ENCODE measurements at places on chromosomes 5 and 9. TPM values are rescaled to one million over a fixed set of nuclear protein-coding genes. Genes with fewer than 3 reads are reported as not detected.

DNA sequence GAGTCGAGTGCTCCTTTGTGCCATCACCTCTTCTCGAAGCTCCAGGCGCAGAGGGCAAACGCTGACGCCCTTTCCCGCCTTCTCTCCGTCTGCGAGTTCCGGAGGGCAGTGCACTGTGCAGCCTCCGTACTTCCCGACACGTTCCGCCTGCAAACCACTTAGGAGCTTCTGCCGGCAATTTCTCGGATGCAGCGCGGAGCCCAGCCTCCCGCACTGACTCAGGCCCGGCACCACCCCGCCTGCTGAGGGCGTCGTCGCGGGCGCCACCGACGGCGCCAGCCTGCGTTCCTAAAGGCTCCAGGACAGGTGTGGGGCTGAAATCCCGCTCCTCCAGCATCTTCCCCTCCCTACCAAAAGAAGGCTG lies 9.3 kb upstream of the TRIM36 start:
- DNase-seq: peak; percentile 17

Gene SPAG8
- total RNA-seq: 0.95 TPM

Gene SPINK7
- total RNA-seq: not detected

GRCh38 chr5:112844489-112844888 lies 16.6 kb upstream of the SRP19 start:
- no peak for DNase-seq

DNA sequence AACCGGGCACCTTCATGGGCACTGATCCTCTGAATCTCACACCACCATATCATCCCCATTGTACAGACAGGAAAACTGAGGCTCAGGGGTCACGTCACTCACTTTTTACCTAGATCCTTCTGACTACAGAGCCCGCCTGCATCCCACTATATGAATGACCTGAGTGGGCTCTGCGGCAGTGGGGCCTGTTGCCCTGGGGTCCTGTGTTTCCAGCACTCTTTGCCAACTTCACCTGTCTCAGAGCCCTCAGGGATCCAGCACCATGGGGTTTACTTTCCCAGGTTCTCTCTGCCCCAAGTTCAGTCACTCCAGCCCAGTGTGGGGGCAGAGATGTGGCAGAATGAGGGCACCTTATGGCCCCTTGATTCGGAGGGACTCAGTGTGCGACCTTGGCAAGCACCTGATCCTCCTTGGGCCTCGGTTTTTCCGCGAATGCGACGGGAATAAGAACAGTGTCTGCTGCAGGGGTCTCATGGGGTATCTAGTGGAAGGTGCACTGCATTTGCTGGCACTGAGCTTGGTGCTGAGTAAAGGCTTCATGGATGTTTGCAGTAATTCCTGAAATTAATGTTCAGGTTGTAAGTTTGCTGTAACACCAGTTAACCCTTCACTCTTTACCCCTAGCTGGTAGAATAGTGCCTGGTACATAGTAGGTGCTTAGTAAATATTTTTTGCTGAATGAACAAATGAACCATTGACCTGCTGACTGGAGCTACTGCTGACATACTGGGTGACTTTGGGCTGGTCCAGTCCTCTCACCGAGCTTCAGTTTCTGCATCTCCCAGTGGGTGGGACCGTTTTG lies 47.1 kb upstream of the BOD1 start:
- no peak for DNase-seq

- DNase-seq: no peak
Observed at GRCh38 chr5:174567506-174568141, 156.8 kb upstream of the MSX2 start.

DNA sequence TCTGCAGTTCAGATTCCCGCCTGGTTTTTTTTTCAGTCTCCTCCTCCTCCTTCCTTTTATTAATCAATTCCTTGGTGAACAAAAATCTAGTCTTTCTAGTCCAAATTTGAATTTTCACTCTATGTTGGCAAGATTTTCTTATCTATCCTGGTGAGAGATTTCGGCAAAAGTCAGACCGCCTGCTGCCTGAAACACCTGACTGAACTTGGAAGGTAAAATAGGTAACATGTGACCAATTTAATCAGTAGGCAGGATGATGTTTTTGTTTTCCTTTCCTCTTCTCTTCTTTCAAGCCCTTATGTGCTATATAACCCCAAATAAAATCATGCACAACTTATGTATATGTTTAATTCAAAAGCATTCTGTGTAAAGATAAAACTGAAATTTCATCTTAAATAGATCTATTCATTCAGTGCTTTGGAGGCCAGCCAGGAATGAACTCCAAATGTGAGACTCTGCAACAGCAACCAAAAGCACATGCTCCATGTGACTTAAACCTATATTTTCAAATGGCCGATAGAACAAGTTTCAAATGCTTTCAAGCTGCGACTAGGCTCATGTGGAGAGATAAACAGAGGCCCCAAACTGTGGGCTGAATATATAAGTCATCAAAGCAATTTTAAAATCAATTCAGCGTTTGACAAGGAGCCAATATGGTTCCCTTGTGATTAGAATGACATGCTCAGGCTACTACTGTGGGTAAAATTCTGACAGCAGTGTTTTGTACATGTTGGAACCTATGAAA lies 100.4 kb upstream of the SEMA6A start:
- DNase-seq: no peak

GRCh38 chr5:171454549-171454948 lies 35.1 kb downstream of the FGF18 start:
- DNase-seq: no peak

DNA sequence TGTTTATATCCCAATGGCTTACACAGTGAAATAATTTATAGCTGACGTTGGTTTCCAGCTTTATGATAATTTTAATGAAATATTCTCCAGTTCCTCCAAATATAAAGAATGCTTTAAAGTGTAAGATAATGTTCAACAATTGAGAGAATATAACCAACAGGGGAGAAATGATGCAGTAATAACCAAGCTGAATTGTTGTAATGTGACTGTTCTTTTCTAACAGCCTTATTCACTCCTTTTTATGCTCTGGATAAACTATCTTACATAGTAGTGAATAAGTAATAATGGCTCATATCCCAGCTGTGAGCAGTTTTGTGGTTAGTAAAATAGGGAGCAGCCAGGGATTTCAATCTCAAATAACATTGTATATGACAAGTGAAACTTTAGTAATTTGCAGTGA lies 2348.7 kb upstream of the ACO1 start:
- DNase-seq: no peak

GRCh38 chr9:91930475-91930874 lies 19.6 kb downstream of the ROR2 start:
- DNase-seq: no peak

DNA sequence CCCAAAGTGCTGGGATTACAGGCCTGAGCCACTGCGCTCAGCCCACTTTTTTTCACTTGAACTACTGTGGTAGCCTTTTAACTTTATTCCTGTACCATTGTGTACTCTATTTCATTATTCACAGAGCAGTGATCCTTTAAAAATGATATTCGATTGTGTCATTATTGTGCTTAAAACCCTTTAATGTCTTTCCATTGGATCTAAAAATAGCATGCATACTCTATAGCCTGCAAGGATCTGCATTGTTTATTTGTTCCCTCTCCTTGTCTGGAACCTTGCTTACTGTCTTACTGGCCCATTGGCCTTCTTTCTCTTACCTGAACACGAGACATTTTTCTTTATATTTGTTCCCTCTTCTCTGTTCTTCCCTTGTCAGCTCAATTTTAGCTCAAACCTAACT lies 15.7 kb downstream of the GPBP1 start:
- no peak for DNase-seq

- no peak for DNase-seq
Observed at GRCh38 chr9:94631599-94631998, 7.7 kb downstream of the FBP1 start.

DNA sequence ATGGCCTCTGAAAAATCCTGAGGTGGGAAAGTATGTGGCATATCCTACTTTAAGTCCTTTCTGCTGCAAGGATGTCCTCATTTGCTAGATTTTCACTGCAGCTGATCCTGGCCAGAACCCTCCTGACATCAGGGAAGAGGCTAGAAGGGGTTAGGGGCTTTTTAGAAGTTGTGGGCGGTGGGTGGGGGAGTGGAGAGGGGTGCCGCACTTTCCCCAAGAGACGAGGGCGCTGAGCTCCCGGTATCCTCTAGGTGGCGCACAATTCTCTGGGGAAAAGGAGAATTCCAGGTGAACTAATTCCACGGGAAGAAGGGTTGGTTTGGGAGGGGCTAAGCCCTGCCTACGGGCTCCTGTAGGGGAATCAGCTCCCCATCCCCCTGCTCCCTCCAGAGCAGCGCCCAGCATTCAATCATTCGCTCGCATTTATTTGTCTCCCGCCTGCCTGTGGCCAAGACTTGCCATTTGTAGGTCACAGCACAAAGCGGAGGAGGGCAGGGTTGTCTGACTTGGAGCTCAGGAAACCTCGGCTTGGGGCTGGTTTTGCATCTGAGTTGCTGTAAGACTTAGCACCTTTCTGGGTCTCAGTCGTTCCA lies 42.9 kb upstream of the HAND1 start:
- DNase-seq: peak; percentile 30

Gene SYK
- total RNA-seq: 0.07 TPM

- DNase-seq: no peak
Observed at GRCh38 chr5:94693043-94693822, 74.8 kb downstream of the SLF1 start.

- no peak for DNase-seq
Observed at GRCh38 chr5:125411071-125411743, 664.8 kb upstream of the ZNF608 start.

Gene OR13D1
- total RNA-seq: not detected

Gene ZNF883
- 0.60 TPM for total RNA-seq

DNA sequence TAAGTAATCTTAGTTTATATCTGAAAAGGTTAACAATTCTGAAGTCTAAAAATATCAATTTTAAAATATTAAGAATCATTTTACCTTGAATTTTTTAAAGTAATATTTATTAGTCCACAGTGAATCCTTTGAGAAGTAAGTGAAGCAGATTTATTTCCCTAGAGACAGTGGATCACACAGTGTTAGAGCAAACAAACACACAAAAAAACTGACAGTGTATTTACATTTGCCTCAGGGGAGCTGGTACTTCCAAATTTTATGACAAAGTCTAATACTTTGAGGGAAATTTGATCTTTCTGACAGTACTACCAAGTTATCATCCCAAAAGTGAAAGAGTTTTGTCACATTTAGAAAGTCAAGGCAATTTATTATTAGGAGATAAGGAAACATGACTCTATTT lies 1750.6 kb upstream of the CDH9 start:
- DNase-seq: no peak

- DNase-seq: no peak
Observed at GRCh38 chr5:68730220-68730978, 363.4 kb upstream of the SLC30A5 start.

Gene CTSV
- 1.2 TPM for total RNA-seq

GRCh38 chr5:105956456-105957196 lies 1714.1 kb downstream of the EFNA5 start:
- no peak for DNase-seq

GRCh38 chr5:151897020-151897552 lies 27.6 kb downstream of the GLRA1 start:
- DNase-seq: no peak

Gene ADAMTS6
- total RNA-seq: 0.93 TPM

Gene SNX24
- total RNA-seq: 2.3 TPM

GRCh38 chr9:110142868-110143481 lies 65.0 kb downstream of the C9orf152 start:
- DNase-seq: peak; percentile 27

DNA sequence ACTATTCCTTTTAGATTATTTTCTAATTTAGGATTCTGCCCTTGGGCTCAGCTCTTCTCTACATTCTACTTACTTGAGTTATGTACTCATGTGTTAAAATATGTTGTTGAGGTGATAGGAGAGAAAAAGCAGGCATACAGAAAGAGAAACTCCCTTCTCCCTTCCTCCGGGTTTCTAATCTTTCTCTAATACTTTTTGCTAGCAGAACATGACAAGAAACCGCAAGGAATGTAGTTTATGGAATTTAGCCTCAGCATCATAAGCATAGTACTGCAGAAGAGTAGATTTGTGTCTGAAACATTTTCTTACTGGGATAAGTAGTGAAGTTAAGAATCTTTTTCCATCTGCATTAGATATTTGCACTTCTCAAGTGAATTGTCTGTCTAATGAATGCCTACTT lies 139.5 kb upstream of the CYLC2 start:
- DNase-seq: no peak

GRCh38 chr5:75363111-75363510 lies 26.1 kb downstream of the HMGCR start:
- no peak for DNase-seq

DNA sequence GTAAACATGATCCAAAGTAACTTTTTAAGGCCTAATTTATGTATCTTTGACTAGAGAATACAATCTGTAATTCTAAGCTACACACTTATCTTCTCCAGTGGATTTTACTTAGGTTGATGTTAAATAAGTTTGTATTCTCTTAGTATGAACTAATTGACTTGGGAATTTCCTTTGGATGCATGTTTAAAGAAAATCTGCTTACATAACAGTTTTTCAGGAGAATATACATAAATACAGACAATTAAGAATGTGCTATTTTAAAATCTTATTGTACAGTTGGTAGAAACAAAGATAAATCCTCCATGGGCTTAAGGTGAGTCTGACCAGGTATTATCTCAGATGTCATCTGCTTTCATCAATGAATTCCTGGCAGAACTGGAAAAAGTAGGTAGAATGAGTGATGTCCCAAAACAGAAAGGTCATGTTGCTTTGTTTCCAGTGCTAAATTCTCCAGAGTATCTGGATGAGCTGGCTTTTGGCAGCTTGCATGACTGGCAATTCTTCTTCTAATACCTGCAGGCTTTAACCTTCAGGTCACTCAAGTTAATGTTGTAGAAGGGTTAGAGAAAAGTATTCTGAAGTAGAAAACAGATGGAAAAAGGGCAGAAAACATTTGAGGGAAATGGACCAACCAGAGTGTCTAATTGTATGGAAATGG lies 150.6 kb downstream of the MACIR start:
- DNase-seq: no peak

- DNase-seq: no peak
Observed at GRCh38 chr9:13047827-13048587, 231.5 kb downstream of the MPDZ start.

- no peak for DNase-seq
Observed at GRCh38 chr5:5079876-5080275, 60.3 kb upstream of the ADAMTS16 start.

GRCh38 chr9:4024281-4024777 lies 275.5 kb downstream of the GLIS3 start:
- DNase-seq: no peak

- no peak for DNase-seq
Observed at GRCh38 chr9:17906176-17906840, 327.4 kb downstream of the SH3GL2 start.

GRCh38 chr5:25570067-25570583 lies 925.3 kb upstream of the CDH10 start:
- no peak for DNase-seq

DNA sequence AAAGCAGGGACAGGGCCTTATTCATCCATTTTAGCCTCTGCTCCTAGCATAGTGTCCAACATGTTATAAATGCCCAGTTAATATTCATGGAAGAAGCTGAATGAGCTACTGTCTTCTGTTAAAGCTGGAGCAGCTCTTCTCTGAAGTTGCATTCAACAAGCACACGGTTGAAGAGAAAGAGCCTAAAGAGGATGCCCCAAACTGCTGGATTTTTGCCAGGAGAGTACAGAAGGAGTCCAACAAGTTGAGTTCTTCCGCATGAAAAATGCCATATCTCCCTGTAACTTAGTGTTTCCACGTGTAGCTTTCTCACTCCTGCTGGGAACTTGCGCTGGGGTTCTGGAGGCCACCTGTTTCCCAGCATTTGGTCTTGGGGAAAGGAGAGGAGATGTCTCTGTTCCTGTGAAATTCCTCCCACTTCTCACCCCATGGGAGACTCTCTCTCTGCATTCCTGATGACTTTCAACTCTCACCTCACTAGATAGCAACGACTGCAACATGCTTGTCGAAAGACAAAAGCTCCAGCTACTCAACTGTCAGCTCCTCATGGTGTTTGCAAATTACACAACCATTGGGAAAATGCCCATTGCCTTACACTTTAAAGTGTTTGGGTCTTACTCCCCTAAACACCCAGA lies 122.8 kb downstream of the KIF4B start:
- no peak for DNase-seq

All from activated naive CD4-positive, alpha-beta T cell treated with anti-CD3 and anti-CD28 coated beads for 36 hours (primary cell).